ENCODE measurements at places on chromosomes 7 and 10. TPM values are rescaled to one million over a fixed set of nuclear protein-coding genes. Genes with fewer than 3 reads are reported as not detected.

GRCh38 chr10:20058135-20058534, 241.9 kb downstream of the PLXDC2 start:
- no peak for DNase-seq

UNCX gene
- not detected for total RNA-seq

CUBN gene
- total RNA-seq = 38.5 TPM

GRCh38 chr7:140017543-140017942, 45.2 kb downstream of the PARP12 start:
- DNase-seq = no peak

BLNK gene
- total RNA-seq = 10.5 TPM

GRCh38 chr7:113775401-113775800, 143.4 kb downstream of the PPP1R3A start:
- no peak for DNase-seq

DNA sequence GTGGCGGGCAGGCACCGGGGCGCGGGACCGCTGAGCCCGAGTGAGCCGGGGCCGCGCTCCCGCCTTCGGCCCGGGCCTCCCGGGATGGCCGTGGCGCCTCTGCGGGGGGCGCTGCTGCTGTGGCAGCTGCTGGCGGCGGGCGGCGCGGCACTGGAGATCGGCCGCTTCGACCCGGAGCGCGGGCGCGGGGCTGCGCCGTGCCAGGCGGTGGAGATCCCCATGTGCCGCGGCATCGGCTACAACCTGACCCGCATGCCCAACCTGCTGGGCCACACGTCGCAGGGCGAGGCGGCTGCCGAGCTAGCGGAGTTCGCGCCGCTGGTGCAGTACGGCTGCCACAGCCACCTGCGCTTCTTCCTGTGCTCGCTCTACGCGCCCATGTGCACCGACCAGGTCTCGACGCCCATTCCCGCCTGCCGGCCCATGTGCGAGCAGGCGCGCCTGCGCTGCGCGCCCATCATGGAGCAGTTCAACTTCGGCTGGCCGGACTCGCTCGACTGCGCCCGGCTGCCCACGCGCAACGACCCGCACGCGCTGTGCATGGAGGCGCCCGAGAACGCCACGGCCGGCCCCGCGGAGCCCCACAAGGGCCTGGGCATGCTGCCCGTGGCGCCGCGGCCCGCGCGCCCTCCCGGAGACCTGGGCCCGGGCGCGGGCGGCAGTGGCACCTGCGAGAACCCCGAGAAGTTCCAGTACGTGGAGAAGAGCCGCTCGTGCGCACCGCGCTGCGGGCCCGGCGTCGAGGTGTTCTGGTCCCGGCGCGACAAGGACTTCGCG, 534 bp downstream of the FZD9 start:
- DNase-seq = no peak

WNT8B gene
- not detected for total RNA-seq

PNLIP gene
- total RNA-seq = 2.1 TPM

Data from tibial nerve (tissue), 4 donors.